ENCODE measurements at places on chromosomes 3 and 15. TPM values are rescaled to one million over a fixed set of nuclear protein-coding genes. Genes with fewer than 3 reads are reported as not detected.

Gene GPR171
- total RNA-seq, result not detected

Gene ECE2
- total RNA-seq, result not detected

GRCh38 chr3:56839784-56840715 lies 38.3 kb upstream of the ARHGEF3 start:
- peak; percentile 70 for DNase-seq

- no peak for DNase-seq
Observed at GRCh38 chr3:101995371-101996046, 146.2 kb downstream of the NFKBIZ start.

- DNase-seq, result no peak
Observed at GRCh38 chr3:60188803-60189202, 1062.4 kb downstream of the FHIT start.

DNA sequence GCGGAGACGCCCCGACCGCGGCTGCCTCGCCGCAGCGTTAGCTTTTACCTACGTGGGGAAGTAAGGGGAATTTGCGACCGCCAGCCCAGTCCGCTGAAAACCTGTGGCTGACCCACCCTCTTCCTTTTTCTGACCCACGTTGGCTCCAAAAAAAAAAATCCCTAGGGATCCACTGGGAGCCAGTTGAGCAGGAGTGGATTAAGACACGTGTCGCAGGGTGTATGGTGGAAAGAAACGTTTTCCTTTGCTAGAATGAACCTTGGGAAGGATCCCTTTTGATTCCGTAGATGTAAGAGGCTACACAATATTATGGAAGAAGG lies 575 bp upstream of the PCYT1A start:
- no peak for DNase-seq

GRCh38 chr3:123584284-123584987 lies 417 bp downstream of the HACD2 start:
- DNase-seq, result no peak

DNA sequence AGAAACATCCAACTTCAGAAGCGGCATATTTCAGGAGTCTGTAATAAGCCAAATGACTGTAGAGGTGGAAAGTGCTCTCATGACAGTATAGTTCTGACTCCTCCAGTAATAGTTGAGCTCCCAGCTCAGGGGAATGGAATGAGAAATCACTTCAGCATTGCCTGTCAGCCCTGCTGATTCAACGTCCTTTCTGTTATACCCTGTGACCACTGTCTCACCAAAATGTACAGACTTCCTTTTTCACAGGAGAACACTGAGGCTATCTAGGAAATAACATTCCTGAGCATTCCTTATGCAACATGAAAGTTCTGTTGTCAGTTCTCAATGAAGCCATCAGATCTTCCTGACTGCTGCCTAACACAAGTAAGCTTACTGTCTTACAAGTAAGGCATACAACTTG lies 284.5 kb upstream of the MME start:
- DNase-seq, result no peak

GRCh38 chr3:159821736-159822135 lies 166.9 kb upstream of the IL12A start:
- DNase-seq, result no peak

- no peak for DNase-seq
Observed at GRCh38 chr3:126343649-126344035, 13.6 kb downstream of the KLF15 start.
